AG04449 (cell line): ENCODE measurements at places on chromosomes 16 and 17.

DNA sequence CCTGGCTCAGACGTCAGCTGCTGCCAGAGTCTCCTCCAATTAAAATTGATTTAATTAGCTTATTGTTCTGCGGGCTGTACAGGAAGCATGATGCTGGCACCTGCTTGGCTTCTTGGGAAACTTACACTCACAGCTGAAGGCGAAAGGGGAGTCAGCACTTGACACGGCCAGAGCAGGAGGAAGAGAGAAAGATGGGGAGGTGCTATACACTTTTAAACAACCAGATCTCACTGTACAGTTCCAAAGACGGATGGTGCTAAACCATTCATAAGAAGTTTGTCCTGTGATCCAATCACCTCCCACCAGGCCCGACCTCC is 1.4 kb upstream of the PRDM7 start:
- DNase-seq: no peak

DNA sequence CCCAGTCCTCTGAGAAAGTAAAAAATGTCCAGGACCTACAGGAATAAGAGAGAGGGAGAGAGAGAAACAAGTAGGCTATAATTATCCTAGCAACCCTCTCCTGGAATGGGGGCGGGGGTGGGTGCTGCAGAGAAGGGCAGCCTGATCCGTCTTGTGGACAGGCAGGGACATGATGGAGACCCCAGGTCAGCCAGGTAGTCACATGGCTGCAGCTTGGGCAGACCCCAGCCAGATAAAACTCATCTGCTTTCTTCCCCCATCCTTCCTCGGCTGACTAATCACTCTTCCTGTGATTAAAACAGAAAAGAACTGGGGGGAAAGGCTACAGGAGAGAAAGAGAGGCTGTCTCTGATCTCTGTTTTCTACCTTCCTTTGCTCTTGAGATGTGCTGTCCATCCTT is 32.6 kb downstream of the COPZ2 start:
- DNase-seq: no peak

DNA sequence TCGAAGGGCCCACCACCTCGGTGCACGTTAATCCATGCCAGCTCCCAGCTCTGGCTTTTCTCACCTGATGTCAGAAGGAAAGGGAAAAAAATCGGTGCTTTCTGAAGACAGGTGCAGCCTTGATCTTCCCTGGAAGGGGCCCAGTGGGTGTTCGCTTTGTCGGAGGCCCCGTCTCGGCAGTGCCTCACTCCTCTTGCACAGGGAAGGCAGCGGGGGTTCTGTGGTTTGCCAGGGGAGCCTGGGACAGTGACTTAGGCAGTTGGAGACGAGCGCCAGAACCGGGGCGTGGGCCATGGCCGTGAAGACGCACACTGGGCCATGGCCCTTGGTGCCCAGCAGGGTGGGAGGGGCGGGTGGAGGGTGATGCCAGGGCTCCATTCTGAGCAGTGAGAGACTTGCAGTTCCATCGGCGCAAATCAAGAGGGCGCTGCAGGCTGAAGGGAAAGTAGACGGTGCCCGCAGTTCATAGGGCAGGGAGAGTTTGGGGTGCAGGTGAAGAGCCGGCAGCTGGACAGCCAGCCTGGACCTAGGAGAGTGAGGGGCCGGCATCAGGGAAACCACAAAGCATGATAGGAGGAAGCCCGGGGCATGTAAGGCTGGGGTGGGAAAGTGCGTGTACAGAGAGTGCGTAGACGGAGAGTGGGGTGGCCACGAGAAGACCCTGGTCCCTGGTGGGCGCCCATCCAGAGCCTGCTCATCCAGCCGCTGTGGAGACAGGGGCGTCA is 101.3 kb upstream of the CHMP6 start:
- DNase-seq: no peak

GRCh38 chr16:8108991-8109509 is 481.3 kb downstream of the TMEM114 start:
- DNase-seq: no peak

GRCh38 chr16:85491058-85491771 is 121.9 kb upstream of the GSE1 start:
- DNase-seq: no peak

DNA sequence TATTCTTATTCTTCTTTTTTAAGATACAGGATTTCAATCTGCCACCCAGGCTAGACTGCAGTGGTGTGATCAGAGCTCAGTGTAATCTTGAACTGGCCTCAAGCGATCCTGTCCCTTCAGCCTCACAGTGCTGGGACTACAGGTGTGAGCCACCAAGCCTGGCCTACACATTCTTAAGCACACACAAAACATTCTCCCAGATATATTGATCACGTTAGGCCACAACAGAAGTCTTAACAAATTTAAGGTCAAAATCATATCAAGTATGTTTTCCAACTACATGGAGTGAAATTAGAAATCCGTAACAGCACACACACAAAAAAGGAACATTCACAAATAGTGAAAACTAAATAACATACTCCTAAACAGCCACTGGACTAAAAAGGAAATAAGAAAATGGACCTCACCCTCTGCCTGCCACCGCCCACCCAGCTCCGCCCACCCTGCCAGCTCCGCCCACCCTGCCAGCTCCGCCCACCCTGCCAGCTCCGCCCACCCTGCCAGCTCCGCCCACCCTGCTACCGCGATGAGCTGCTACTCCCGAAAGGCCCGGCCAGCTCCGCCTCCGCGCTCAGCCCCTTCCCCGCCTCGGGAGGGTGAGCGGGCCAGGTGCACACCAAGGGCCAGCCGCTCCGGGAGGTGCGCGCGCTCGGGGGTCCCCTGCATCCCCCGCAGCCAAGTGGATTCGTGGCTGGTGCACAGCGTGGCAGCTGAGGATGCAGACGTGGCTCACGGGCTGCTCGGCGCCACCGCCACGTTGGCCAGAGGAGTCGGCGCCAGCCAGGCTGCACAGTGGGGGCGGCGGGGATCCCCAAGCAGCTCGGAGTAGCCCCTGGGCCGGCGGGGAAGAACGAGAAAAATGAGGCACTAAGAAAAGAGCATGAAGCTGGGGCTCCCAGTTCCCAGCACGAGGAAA is 41.2 kb downstream of the C16orf87 start:
- DNase-seq: no peak

DNA sequence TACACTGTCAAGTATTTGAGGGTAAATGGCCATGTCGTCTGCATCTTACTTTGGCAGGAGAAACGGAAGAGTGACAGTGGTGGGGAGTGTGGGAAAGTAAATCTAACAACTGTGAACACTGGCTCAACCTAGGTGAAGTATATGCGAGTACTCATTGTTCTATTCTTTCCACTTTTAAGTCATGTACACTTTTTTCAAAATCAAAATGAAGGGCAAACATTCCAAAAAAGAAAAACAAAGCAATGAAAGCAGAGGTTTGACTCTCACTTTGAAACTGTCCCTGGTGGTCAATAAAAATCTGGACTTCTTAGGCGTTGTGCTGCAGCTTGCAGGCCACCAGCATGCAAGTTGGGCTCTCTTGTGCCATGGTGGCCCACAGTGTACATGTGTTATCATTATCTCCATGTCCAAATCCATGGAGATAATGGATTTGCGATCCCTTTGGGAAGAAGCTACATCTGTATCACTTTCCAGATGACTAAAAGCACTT is 32.7 kb downstream of the STAT5B start:
- no peak for DNase-seq
